Posterior cingulate gyrus (tissue), 11 donors: ENCODE measurements at places on chromosomes 2 and 18.

DNA sequence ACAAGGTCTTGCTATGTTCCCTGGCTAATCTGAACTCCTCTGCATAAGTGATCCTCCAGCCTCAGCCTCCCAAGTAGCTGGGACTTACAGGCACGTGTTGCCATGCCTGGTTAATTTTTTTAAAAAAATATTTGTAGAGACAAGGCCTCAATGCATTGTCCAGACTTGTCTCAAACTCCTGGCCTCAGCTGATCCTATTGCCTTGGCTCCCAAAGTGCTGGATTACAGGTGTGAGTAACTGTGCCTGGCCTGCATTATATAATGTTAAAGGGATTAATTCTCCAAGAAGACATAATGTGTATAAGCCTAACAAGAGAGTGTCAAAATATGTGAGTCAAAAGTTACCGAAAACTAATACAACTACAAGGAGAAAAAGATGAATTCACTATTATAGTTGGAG lies 32.2 kb downstream of the BUB1 start:
- DNase-seq: no peak

DNA sequence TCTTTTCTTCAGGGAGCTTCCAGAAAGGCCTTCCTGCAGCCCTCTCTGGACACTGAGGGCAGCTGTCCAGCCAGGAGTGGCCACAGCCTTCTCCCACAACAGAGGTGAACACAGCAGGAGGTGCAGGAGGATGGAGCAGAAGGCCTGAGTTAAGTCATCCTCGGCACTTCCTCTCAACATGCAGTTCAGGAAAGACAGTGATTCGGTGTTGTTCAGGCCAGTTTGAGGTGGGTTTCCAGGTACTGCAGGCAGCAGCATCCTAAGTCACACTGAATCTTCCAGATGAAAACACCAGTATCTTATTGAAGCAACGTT lies 225.3 kb upstream of the PXDN start:
- no peak for DNase-seq

DNA sequence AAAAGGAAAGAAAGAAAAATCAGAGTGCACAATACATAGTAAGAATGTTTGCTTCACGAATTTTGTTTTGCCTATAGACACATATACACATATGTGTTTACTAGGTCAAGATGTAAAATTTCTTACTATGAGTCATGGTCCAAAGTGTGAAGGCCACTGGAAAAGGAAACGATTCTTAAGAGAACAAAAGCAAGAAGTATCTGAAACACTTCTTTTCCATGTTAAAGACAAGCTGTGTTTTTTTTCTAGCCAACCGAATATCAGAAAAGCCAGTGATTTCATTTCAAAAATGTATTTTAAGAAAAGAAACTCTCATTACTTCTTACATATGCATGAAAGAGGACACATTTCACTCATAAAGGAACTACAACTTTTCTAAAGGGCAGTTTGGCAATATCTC lies 24.9 kb downstream of the PECR start:
- no peak for DNase-seq

DNA sequence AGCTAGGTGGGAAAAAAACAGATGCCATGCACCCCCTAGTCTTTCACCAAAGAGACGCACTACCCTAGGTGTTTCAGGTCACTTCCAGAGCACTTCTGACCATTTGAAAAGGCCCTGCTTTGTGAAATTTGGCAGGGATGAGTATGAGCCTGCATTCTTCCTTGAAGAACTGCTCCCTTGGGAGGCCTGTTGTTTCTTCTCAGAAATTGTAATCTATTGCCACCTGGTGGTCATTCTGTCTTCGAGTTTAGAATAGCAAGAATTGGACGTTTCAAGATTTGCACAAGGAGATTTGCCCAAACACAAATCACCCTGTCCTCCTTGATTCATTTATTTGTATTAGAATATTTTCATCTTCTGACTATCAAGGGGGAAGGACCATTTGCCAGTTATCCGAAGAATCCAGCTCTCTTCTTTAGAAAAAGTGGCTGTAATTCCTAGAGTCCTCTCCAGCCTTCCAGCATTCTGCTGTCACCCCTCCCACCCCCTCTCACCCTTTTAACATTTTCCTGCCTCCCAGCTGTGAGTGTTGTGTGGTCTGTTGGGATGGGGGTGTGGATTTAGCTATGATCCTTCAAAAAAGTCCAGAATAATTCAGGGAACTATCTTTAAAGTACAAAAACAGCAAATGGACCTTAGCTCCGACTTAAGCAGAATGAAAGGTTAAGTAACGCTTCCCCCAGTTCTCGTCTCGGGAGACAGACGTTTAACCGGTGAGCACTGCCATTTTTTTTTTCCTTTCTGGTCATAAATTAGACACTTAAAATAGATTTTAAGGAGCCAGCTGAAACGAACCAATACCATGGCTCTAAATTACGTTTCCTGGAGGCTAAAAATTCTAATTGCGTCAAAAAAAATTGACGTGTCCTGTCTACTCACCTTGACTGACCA lies 3.7 kb upstream of the GAD1 start:
- no peak for DNase-seq

DNA sequence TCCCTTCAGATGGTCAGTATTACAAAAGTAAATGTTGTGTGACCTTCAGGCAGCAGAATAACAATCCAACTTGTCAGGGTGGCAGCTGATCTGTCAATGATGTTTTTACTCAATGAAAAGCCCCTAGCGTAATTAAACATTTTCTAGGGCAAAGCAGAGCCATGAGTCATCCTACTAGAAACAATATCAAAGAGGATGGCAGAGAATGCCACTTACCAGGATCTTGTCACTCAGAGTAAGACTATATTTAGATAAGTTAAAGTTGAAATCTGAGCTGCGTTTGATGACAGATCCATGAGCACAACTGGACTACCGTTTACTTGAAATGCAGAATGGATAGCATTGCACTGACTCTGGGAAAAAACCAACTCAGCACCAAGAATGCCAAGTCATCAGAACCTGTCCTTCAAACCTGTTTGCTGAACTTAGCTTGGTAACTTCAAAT lies 612.6 kb upstream of the ACVR2A start:
- DNase-seq: no peak

DNA sequence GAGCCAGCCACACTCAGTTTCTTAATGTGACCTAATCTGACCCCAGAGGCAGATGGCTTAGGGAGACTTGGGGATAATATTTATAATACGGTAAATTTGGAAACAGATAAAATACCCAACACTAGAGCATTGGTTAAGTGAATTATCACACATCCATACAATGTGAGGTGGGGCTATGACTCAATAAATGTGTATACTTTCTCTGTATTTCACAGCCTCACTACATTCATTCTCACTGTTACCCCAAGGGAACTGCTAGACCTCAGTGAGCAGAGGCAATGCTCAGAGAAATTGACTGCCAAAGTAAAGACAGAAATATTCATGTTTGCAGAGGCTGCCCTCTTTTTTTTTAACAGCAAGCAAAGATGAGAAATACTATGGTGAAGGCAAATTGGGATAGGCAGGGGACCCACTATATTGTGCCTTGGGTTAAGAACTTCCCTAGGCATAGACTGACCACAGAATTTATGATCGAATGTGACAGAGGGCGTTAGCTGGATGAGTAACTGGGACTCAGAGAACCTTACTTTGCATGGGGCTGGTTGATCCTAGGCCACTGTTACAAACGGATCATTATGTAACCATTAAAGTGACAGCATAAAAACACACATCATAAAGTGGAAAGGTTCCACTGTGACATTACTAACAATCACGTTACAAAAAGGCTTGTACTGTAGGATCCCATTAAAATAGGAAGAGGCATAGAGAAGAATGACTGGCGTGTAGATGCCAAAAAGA lies 246.0 kb upstream of the LYPD1 start:
- no peak for DNase-seq

DNA sequence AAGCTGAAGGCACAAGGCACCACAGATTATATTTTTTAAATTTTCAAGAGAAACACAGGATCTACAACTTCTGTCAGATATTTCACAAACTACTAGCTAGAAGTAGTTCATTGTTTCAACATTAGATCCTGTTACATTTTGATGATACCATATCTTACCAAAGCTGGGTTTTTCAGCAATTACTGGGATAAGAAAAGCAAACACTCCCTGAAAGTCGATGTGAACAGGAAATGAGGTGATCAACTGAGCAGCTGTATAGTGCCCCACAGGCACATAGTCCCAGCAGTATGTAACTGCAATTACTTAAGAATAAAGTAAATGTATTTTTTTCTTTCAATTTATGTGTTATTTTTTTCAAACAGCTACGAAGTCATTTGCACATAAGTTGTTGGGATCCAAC lies 103.5 kb downstream of the DNER start:
- no peak for DNase-seq

- no peak for DNase-seq
Measured at GRCh38 chr2:178782236-178782635, 25.0 kb downstream of the TTN start.

GRCh38 chr2:140247451-140248195 lies 1467.4 kb upstream of the NXPH2 start:
- no peak for DNase-seq

DNA sequence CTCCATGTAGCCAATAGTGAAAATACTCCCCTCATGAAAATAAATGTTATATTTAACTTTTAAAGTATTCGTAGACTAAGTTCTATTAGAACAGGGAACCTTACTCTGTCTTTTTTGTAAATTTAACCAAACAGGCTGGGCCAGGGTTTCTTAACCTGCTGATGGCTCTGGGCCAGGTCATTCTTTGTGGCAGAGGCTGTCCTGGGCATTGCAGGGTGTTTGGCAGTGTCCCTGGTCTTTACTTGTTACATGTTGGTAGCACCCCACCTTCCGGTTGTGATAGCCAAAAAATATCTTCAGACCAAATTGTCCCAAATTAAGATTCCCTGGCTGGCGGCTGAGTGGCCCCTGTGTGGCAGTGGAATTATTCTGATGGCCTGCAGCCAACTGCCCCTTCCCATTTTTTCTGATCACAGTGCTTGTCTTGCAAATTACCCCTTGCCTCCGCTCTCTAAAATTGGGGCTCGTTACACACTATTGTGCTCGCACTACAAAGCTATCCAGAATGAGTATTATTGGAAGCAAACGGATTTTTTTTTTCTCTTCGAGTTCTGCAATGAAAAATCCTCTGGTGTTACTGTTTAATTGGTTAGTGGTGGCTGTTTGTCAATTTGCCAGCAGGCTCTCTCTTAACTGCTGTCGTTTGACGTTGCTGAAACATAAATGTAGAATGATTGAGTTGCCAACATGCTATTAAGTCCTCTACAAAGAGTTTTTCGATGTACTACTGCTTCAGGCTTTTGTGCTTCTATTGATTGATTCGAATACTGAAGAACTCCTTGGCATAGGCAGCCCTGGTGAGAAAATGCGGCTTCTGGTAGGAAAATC lies 216.9 kb downstream of the SH3RF3 start:
- DNase-seq: no peak

DNA sequence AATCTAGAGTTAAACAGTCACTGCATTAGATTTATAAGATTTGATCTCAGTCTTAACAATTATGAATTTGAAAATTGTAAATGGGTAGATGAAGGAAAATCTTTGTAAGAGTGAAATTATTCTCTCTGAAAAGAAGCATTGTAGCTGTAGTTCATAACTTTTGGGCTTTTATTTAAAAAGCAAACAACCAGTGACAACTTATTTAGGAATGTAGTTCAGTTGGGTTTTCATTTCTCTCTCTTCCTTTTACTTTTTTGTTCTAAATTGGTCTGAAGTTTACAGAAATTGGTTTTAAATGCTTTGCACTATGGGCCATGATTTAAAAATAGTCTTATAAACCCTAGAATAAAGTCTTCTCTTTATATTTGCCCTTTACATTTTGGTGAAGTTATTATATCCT lies 296.6 kb downstream of the GULP1 start:
- DNase-seq: no peak

DNA sequence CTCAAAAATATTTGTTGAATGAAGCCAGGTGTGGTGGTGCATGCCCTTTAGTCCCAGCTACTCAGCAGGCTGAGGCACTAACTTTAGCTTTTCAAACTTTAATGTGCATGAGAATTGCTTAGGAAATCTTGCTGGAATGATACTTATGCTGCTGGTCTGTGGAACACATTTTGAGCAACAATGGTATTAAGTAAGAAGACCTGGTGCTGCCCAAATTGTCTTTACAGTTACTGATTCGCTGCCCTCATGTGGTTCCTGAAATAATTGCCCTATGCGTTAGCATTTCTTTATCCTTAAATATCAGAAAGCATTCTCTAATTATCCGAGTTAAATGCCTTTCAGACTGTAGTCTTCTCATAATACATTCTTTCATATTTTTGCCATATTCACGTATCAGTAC lies 76.0 kb upstream of the SESTD1 start:
- no peak for DNase-seq

- no peak for DNase-seq
Measured at GRCh38 chr2:158783923-158784322, 11.2 kb upstream of the DAPL1 start.

DNA sequence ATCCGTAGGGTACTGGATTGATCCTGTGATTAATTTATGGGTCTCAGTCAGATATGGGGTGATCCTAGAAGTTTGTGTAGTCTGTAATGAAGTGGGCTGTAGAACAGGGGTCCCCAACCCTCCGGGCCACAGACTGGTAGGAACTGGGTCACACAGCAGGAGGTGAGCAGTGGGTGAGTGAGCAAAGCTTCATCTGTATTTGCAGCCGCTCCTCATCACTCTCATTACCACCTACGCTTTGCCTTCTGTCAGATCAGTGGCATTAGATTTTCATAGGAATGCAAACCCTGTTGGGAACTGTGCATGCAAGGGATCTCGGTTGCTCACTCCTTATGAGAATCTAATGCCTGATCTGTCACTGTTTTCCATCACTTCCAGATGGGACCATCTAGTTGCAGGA lies 48.8 kb downstream of the EML4 start:
- no peak for DNase-seq
